ENCODE measurements at places on chromosomes 6 and 20. TPM values are rescaled to one million over a fixed set of nuclear protein-coding genes. Genes with fewer than 3 reads are reported as not detected.

BAG2 gene
- 3.9 TPM for polyA plus RNA-seq

E2F1 gene
- 0.73 TPM for polyA plus RNA-seq

MCHR2 gene
- polyA plus RNA-seq, result not detected

NRSN1 gene
- not detected for polyA plus RNA-seq

VSX1 gene
- 0.37 TPM for polyA plus RNA-seq

KIAA1755 gene
- 2.9 TPM for polyA plus RNA-seq

KCNK15 gene
- 0.54 TPM for polyA plus RNA-seq

C2 gene
- 1.1 TPM for polyA plus RNA-seq

SIRPA gene
- 9.7 TPM for polyA plus RNA-seq

HSP90AB1 gene
- 764 TPM for polyA plus RNA-seq

RPS21 gene
- polyA plus RNA-seq, result 4,111 TPM

RSPO3 gene
- polyA plus RNA-seq, result 0.20 TPM

DOK5 gene
- 2.3 TPM for polyA plus RNA-seq

HECA gene
- 15.0 TPM for polyA plus RNA-seq

DSP gene
- 56.5 TPM for polyA plus RNA-seq

LRRN4 gene
- not detected for polyA plus RNA-seq

SLC22A23 gene
- polyA plus RNA-seq, result 1.9 TPM

AKIRIN2 gene
- 14.8 TPM for polyA plus RNA-seq

DNMT3B gene
- polyA plus RNA-seq, result 1.8 TPM

Data from heart right ventricle (tissue), 16 donors.